ENCODE measurements at places on chromosomes 1 and 21. TPM values are rescaled to one million over a fixed set of nuclear protein-coding genes. Genes with fewer than 3 reads are reported as not detected.
A peak's percentile ranks its signal among the peaks of the same experiment; 100 is the strongest.

GRCh38 chr1:203288400-203288799 is 16.9 kb upstream of the BTG2 start:
- DNase-seq = no peak

DNA sequence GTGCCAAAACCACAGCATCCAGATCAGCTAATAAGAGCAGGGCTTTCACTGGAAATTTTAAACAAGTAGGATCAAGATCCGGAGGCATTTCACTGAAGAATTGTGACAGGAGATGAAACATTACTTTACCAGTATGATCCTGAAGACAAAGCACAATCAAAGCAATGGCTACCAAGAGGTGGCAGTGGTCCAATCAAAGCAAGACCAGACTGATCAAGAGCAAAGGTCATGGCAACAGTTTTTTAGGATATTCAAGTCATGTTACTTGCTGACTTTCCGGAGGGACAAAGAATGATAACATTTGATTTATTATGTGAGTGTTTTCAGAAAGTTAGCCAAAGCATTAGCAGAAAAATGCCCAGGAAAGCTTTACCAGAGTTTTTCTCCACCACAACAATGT is 8.2 kb downstream of the ZSWIM5 start:
- no peak for DNase-seq

GRCh38 chr1:201649761-201650622 is 111.1 kb downstream of the NAV1 start:
- DNase-seq = peak; percentile 68

- DNase-seq = no peak
Measured at GRCh38 chr1:178819123-178819522, 51.8 kb downstream of the ANGPTL1 start.

Gene CELA3A
- total RNA-seq = not detected
